ENCODE measurements at places on chromosomes 12 and 14.

DNA sequence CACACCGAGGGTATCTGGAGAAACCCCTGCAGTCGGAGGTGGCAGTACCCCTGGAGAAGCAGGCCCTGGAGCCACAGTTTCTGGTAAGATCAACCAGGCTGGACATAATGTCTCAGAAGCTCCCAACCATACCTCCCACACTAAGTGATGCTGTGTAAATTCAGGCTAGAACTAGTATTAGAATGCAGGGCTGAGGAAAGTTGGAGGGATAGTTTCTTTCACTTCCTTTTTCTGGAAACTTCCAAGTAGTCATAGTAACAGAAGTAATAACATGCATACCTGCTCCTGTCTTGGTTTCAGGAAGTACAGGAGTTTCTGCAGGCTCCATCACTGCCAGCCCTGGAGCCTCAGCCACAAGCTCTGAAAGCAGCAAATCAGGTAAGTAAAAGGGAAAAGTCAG lies 228.1 kb upstream of the CNTN1 start:
- H3K27me3 ChIP-seq = no peaks in the 10 kb centered on the region
- H3K4me1 ChIP-seq = no peaks in the 10 kb centered on the region
- no peaks in the 10 kb centered on the region for H3K36me3 ChIP-seq
- no peak for DNase-seq
- no peak overlapping the region for H3K27ac ChIP-seq

DNA sequence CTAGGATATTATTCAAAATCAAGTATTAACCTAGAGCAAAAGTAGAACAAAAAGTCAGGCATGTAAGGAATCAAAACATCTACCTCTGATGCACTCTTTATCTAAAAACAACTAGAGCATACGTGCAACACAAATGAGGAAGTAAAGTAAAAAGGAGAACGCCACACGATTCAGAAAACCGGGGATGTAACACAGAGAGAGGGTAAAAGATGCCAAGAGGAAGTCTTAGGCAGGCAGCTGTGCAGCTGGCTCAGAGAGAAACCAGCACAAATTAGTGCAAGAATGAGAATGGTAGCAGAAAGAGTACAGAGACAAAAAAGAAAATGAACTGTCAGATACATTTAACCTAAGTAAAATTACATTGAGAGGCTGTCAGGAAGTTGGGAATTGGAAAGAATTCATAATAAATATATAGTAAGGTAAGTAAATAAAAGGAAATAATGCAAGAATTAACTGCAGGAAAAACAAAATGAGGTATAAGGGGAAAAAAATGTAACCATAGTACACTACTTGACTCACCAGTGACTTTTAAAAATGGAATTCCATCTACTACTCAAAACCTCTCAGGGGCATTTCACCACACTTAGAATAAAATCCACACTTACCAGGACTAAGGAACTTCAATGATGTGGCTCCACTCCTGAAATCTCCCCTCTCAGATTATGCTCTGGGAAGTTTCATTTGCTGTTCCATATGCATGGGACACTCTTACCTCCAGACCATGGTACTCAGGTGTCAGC lies 17.1 kb downstream of the BCAT1 start:
- H3K27me3 ChIP-seq = peaks cover 4% of the 10 kb centered on the region
- no peak overlapping the region for H3K4me3 ChIP-seq

GRCh38 chr12:26461776-26462175 lies 266.4 kb downstream of the SSPN start:
- H3K36me3 ChIP-seq = peaks cover 8% of the 10 kb centered on the region
- H3K27ac ChIP-seq = no peak overlapping the region
- H3K4me1 ChIP-seq = no peaks in the 10 kb centered on the region
- H3K27me3 ChIP-seq = no peaks in the 10 kb centered on the region
- DNase-seq = no peak

GRCh38 chr14:91454580-91454979 lies 37.0 kb upstream of the CCDC88C start:
- H3K27ac ChIP-seq = no peak overlapping the region
- DNase-seq = no peak

GRCh38 chr12:66014818-66015217 lies 115.7 kb downstream of the LLPH start:
- H3K4me1 ChIP-seq = no peaks in the 10 kb centered on the region
- no peaks in the 10 kb centered on the region for H3K27me3 ChIP-seq
- DNase-seq = no peak
- no peaks in the 10 kb centered on the region for H3K36me3 ChIP-seq
- no peak overlapping the region for H3K27ac ChIP-seq

DNA sequence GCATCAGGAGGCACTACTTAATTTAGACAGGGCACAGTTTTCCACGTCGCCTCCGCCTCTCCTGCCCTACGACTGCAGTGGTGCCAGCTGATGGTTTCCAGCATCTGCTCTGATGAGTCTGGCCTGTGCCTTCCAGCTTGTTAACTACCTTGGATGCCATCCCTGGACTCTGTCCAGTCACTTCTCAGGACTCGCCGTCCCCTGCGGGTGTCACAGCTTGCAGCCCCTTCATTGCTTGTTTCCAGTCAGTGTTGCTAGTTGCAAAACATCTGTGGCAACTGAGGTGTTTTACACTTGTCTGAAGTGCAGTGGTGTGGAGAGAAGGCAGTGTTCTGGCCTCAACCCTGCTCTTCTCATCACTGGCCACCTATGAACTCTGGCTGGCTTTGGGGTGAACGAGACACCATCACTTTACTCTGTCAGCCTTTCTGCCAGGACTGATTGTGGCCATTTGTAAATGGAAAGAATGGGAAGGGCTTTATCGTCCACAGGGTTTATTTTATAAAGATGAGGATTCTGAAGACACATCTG lies 8.3 kb downstream of the ADGRD1 start:
- H3K27me3 ChIP-seq = peaks cover 9% of the 10 kb centered on the region
- H3K27ac ChIP-seq = no peak overlapping the region
- H3K36me3 ChIP-seq = no peaks in the 10 kb centered on the region
- H3K4me3 ChIP-seq = no peak overlapping the region
- H3K4me1 ChIP-seq = no peaks in the 10 kb centered on the region
